HTR-8/SVneo (cell line): ENCODE measurements at places on chromosomes 7 and 10.

- DNase-seq = no peak
Measured at GRCh38 chr10:83881661-83882060, 257.6 kb upstream of the GHITM start.

GRCh38 chr10:67296926-67297325 lies 371.1 kb downstream of the LRRTM3 start:
- no peak for DNase-seq

DNA sequence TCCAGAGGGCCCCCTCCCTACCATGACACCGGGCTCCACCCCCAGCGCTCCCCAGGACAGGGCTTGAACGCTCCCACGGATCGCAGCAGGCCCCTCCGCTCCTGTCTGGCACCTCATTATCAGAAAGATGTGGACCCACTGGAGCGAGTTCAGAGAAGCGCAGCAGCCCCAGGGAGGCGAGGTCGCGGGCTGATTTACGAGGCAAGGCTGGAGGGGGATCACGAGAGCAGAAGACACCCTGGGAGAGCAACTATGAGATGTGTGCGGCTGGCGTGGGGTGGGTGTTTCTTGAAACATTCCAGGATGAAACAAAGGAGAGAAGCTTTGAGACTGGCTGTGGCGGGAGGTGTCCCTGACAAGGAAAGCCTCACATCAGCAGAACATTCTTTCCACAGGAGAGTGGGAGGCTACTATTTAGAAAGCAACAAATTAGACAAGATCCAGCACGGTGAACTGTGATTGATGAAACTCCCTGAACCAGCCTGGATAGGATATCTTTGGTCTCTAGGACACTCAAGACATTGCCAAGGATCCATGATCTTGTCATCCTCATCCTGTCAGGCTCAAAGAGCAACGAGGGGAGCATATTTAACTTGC lies 66.0 kb downstream of the JCAD start:
- DNase-seq = no peak

GRCh38 chr7:79414910-79415309 lies 38.6 kb downstream of the MAGI2 start:
- DNase-seq = no peak

DNA sequence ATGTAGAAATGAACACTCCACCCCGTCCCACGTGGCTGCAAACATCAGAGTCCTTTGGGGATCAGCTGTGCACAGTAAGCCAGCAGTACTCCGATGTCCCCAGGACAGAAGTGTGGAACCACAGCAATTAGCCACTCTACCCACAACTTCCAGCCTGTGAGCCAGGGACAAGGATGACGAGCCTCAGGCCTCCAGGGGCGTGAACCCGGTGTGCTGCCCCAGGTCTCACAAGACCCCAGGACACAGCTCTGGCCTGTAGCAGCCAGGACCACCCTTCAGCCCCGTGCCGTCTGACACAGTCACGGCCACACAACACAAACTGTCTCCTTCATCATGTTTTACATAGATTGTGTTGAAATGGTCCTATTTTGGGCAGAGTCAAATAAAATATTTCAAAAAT lies 113.0 kb upstream of the DIP2C start:
- no peak for DNase-seq

DNA sequence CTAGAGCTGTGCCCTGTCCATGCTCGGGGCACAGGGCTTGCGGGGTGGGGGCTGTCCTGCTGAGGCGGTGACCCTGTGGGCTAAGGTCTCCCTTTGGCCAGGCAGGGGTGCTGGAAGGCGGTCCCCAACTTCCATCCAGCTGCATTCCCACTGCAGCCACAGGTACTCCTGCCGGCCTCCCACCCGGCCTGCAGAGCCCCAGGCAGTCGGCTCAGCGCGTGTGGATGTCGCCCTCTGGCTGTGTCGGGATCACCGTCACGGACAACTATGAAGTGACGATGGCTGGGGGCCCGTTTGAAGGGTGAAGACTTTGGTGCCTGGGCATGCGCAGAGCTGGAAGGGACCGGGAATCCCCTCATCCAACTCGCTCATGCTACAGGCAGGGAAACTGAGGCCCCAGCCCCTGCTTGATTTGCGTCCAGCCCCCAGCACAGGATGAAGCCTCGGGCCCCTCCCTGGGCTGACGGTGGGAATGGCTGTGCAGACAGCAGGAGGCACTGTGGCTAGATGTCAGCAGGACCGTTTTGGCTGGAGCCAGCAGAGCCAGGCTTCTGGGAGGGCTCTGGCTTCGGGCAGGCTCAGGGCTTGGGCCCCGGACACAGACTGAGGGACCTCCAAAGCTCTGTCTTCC lies 2.3 kb upstream of the TMEM184A start:
- DNase-seq = no peak

GRCh38 chr10:79072994-79073645 lies 4.4 kb downstream of the ZMIZ1 start:
- DNase-seq = no peak

DNA sequence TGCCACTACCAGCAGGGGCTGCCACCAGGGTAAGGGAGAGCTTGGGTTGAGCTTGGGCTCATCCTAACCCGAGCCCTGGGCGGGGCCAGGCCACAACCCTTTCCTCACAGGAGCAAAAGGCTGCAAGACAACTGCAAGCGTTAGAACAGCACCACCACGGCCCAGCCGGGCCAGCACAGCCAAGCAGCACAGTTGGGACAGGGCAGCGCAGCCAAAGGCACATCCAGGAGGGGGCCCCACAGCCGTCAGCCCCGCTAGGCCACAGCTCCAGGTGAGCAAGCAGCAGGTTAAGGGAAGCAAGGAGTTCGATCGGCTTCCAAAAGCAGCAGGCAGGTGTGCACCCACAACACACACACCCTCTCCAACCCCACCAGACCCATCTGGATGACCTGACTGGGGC lies 7.0 kb upstream of the NDST2 start:
- DNase-seq = no peak

- DNase-seq = no peak
Measured at GRCh38 chr10:13728898-13729535, 142.3 kb downstream of the PRPF18 start.

DNA sequence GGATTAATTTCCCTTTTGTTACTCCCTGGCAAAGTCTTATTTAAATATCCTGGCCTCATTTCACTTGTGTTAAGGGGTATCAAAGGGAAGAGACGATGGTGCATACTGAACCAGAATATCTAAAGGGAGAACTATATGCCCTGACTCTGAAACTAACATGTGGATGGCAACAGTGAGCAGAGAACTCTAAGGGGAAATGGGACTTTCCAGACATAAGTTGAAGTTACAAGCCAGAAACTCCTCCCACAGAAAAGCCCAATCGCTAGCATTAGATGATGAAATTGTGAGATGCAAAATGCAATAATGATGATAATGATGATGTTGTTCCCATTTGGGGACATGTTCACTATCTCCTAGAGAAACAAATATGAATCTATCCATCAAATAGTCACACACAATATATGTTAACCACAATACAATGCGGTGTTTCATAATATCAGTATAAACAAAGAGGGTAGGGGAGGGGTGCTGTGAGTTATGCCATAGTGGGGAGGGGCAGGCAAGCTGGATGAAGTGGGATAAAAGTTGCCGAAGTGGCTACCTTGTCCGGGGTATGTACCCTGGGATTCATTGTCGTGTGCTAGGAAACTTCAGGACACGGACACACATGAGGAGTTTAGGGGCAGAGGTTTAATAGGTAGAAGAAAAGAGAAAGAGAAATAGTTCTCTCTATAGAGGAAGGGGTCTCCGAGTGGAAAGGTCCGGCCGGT lies 37.1 kb downstream of the TMEM229A start:
- DNase-seq = no peak

DNA sequence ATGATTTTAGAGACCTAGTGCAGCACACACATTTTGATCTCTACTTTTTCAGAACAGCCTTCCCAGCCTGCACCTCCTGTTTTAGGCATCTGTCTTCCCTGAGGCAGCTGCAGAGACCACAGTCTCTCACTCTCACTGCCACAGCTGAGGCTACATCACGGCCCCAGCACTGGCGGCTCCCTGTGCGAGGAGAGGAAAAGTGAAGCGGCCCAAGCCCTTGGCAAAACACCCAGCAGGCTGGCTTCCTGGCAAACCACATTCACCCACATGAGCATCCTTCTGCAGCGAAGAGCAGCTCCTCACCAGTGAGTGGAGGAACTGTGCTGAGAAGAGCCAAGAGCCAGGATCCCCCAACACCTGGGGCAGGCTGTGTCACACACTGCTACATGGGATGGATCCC lies 14.0 kb downstream of the HUS1 start:
- DNase-seq = no peak

DNA sequence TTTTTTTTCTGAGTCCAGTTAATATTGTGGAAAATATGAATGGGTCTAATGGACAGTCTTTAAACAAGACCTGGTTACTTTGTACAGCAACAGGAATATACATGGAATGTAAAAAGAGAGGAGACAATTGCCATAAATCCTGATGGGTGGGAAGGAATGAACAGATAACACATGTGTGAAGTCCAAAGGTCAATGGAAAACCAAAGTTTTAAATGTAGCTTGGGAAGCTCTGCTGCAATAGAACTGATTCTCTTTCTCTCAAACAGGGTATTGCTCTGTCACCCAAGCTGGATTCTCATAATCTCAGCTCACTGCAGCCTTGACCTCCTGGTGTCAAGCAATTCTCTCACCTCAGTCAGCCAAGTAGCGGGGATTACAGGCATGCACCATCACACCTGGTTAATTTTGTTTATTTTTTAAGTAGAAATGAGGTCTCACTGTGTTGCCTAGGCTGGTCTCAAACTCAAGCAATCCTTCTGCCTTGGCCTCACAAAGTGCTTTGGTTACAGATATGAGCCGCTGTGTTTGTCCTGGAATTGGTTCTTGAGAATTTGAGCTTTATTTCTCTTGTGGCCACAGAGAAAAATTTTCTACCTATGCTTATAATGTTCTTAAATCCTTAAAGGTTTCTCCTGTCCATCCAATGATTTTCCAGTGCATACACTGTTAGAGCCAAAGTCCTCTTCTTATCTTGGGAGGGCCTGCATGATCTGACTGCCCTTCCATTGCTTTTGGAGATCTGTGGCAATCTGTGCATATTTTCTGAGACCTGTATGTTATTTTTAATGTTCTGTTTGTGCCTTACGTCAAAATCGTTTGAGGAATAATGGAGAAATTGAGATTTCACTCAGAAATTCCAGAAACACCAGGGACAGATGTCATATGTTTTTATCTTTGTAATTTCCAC lies 30.7 kb upstream of the ZNF92 start:
- DNase-seq = no peak

DNA sequence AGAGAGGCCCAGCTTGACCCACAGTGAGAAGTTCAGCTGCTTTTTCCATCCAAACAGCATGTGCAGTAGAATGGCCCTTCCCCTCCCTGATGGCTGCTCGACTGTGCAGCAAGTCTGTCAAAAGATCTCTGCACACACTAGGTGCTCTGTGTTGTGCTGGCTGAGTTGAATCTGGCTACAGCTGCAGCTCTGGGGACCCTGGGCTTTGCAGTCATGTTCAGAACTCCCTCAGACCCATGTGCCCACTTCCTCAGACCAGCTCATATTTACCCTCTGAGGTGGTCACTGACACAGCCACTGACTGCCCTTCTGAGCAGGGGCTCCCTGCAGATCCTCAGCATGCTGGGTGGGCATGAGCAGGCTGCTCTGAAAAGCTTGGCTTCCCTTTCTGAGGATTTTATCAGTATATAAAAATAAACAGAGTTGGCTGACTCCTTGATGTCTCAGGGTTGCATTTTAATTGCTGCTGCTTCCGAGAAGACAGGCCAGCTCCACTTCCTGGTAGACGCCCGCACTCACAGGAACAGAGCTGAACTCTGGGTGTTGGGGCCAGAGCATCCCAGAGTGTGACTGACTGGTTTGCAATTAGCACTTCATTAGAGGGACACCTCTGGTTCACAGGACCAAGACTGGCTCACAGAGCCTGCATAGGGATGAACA lies 507.9 kb downstream of the RPS24 start:
- no peak for DNase-seq

DNA sequence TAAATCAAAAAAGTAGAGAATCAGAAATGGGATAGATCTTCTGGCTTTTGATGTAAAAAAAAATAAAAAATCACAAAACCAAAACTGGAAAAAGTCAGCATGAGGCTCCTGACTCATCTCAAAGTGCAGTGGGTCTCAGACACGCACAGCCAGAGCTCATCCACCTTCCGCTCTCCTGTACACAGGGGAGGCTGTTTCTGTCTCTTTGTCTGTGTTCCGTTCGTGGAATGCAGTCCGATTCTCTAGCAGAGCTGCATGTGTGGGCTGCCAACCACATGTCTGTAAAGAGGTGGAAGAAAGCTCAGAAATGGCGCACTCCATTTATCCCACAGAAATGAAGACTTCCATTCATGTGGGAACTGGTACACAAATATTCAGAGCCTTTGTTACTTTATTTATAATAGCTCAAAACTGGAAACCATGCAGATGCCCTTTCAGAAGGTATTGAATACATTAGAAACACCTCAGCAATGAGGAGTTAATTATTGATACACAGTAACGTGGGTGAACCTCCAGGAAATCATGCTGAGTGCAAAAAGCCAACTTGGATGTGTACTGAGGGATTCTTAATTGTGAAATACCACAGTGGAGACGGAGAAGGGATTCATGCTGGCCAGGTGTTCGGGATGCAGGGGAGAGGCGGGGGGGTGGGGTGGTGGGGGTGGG lies 123.3 kb downstream of the TRRAP start:
- DNase-seq = no peak

GRCh38 chr7:77995717-77996116 lies 197.1 kb downstream of the PHTF2 start:
- no peak for DNase-seq

DNA sequence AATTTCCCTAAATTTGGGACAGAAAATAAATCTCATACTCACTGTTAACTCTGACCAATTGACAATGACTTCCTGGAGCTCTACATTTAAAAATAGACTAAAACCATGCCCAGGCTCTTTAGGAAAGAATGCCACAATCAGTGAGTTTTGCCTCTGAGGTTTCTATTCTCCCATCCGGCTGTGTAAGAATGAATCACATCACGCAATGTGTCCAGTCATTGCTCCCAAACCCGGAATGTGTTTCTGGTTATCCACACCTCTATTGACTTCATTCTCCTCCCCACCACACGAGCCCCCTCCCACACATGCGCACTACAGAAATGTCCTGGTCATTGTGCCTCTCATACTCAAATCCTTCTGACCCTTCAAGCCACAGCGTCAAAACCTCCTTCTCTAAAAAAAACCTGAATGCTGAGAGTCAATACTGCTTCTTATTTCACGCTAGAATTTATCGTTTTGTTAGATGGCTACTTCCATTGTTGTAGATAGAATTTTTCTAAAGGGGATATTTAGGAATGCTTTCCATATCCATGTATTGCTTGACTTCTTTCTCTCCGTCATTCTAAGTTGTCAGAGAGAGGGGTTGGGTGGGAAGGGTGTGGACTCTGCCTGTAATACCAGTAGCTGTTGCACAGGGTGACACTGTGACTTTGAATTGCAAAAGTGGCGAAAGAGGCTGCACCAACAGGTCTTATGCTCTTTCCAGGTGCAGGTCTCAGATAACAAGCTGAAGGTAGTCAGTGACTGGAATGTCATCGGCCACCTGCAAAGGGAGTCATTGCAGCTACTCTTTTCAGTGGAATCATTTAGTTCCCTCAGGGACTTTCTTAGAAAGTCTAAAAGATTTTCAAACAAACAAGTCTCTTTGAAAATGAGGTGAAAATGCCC lies 356.6 kb downstream of the PAXIP1 start:
- no peak for DNase-seq

- no peak for DNase-seq
Measured at GRCh38 chr7:84337429-84337828, 142.8 kb upstream of the SEMA3A start.

- peak; percentile 72 for DNase-seq
Measured at GRCh38 chr10:26556748-26557640, 118.9 kb downstream of the APBB1IP start.
